Activated CD8-positive, alpha-beta T cell treated with anti-CD3 and anti-CD28 coated beads for 36 hours (primary cell): ENCODE measurements at places on chromosomes 12 and 14. TPM values are rescaled to one million over a fixed set of nuclear protein-coding genes. Genes with fewer than 3 reads are reported as not detected.

GRCh38 chr12:124949779-124950728, 35.6 kb upstream of the UBC start:
- no peak for DNase-seq

The SOX5 gene
- total RNA-seq, result not detected

The LRRK2 gene
- total RNA-seq, result not detected

The SMCO2 gene
- total RNA-seq, result not detected

The KCNK13 gene
- not detected for total RNA-seq

GRCh38 chr14:88572117-88572516, 9.3 kb downstream of the ZC3H14 start:
- DNase-seq, result no peak

DNA sequence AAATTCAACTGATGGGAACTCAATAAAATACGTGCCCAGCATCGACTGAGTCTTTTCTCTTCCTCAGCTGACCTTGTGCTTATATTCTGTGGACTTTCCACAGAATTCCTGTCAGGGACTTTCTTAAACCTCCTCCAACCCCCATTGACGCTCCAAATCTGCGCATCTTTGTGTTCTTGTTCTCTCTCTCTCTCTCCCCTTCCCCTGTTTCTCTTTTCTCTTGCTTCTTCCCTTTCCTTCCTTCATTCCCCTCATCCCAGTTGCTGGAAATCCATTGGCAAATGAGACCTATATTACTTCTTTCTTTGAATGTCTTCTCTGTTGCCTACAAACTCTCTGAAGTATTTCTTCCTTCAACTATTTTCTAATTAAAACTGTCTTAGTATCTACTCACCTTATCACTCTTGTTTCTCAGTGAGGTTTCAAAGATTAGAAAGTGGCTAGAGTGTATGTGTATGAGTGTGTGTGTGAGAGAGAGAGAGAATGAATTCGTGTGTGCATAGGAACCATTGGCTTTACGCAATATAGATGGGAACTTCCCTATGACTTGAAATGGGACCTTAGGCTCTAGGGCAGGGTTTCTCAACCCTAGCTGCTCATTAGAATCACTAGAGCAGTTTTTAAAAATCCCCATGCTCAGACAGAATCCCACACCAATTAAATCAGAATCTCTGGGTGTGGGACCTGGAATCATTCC, 41.8 kb upstream of the DHRS7 start:
- DNase-seq, result no peak

DNA sequence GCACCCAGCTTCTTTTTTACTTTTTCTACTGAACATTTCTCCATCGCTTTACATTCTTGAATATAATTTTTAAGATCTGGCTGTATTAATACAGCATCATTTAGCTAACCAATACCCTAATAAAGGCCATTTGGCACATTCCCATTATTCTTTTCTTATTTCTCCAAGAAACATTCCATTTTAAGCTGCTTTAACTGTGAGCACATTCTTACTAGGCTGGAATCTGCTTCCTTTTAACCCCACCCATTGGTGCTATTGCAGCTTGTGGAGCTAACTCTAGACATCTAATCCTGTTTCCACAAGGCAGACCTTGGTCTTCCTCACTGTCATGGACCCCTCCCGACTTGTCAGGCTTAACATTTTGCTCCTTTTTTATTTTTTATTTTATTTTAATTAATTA, 15.2 kb downstream of the CALM1 start:
- DNase-seq, result no peak

The HNF1A gene
- total RNA-seq, result not detected

GRCh38 chr12:53803194-53803593, 51.4 kb upstream of the CISTR start:
- DNase-seq, result no peak

DNA sequence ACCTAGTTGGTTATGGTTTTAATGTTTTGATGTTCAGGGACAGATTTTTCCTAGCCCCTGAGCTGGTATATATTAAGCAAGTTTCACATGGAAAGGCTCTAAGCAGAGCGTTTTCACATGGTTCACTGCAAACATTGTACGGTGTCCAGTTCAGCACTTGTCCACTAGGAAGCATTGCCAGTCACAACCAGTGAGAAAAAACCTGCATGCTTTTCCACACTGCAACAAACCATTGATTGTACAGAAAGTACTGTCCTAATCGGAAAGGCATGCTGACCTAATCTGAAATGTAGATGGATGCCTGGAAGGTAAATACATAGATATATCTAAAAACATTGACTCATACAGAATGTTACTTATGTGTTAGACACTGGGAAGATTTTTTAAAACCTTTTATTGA, 25.0 kb upstream of the NPAS3 start:
- no peak for DNase-seq

The ETFBKMT gene
- 1.1 TPM for total RNA-seq

GRCh38 chr14:75445963-75446362, 18.1 kb downstream of the JDP2 start:
- DNase-seq, result no peak

DNA sequence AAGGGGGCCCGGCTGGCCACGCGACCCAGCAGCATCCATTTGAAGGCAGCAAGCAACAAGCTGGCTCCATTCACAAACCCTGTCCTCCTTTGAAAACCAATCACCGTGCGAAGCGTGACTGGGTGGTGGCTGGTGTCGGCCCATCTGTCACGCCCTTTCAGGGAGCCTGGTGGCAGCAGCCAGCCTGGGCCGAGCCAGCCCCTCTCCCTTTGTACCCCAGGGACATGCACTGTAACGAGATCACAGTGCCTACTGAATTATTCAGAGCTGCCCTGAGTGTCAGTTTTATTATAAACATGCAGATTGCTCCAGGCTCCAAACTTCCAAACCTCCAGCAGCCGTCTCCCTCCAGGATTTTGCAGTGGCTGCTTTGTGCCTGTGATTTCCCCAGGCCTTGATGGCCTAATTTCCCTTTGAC, 22.3 kb upstream of the CTDSP2 start:
- no peak for DNase-seq

GRCh38 chr12:13094367-13094766, 9.1 kb downstream of the GSG1 start:
- DNase-seq, result no peak

The SLC2A14 gene
- 0.22 TPM for total RNA-seq

DNA sequence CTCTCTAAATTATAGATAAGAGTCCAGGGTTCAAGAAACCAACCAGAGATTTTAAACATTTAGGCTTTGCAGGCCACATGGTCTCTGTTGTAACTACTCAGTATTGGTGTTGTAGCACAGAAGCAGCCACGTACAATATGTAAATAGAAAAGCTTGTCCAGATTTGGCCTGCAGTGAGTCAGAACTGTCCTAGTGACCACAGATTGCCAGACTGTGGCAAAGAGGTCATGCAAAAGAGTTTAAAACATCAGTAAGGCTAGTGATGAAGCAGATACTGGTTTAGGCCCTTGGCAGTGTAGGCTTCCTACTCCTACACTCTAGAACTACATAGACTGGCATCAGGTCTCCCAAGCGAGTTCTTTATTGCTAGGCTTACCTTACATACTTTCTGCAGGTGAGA, 117.6 kb upstream of the GARIN6 start:
- DNase-seq, result no peak

- no peak for DNase-seq
Measured at GRCh38 chr12:127803545-127803944, 463.4 kb upstream of the TMEM132C start.

The GPR132 gene
- total RNA-seq, result 16.4 TPM

GRCh38 chr14:71852181-71852580, 80.0 kb upstream of the RGS6 start:
- no peak for DNase-seq

DNA sequence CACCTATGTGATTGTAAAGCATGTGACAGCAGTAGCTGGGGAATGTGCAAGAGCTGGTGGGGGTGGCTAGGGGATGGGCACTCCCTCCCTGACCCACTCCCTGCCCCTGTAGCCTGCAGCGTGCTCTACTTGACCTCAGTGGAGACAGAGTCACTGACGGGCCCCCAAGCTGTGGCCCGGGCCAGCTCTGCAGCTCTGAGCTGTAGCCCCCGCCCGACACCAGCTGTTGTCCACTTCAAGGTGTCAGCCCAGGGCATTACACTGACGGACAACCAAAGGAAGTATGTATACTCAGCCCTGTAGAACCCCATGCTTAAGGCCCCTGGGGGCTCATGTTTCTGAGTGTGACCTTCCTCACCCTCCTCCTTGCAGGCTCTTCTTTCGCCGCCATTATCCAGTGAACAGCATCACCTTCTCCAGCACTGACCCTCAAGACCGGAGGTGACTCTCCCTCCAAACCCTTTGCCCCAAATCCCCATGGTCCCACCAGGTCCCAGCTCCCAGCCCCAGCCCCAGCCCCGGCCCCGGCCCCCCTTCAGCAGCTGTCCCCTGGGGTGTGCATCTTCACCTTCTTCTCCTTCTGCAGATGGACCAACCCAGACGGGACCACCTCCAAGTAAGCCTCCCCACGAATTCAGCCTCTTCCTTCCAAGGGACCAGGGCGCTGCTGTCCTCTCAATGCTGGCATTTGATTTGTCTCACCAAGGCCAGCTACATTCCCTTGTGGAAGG, 13.3 kb downstream of the TNS2 start:
- no peak for DNase-seq

DNA sequence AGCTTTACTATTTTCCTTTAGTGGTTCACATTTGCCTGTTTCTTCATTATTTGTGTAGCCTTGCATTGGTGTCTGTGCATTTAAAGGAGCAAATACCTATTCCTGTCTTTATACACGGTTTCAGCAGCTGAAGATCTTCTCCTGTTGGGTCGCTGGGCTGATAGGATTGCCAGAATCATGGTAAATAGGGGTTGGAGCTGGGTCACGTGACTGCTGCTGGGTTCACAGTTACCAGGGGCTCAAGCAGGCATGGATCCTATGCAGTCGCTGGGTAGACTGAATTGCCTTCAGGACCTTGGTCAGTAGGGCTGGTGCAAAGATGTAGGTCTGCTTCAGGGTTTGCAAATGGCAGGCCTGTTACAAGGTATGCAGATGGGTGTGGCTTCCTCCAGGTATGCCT, 398.4 kb downstream of the RPS29 start:
- no peak for DNase-seq

The TMEM179 gene
- not detected for total RNA-seq

DNA sequence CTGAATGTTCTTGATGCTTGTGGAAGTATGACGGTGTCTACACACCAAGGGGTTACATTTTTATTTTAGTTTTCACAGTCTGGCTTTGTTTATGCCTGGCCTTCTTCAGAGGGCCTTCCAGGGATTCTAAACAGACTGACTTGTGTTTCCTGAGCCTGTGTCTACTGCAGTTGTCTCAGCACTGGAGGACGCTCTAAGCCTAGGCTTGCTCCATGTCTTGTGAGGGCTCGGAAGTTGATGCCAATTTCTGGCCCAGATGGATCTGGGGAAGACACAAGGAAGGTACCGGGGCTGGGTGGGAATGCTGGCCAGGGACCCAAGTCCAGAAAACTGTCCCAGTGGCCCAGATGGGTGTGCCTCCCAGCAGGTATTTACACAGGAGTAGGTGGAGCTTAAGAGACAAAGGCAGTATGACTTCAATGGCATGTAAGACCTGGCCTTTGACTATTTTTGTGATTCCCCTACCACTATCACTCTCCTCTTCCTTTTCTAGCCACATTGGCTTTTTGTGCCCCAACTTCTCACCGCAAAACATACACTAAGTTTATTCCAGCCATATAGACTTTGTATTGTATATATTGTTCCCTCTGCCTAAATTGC, 56.9 kb downstream of the GPR137C start:
- no peak for DNase-seq

The UBE2N gene
- 186 TPM for total RNA-seq

DNA sequence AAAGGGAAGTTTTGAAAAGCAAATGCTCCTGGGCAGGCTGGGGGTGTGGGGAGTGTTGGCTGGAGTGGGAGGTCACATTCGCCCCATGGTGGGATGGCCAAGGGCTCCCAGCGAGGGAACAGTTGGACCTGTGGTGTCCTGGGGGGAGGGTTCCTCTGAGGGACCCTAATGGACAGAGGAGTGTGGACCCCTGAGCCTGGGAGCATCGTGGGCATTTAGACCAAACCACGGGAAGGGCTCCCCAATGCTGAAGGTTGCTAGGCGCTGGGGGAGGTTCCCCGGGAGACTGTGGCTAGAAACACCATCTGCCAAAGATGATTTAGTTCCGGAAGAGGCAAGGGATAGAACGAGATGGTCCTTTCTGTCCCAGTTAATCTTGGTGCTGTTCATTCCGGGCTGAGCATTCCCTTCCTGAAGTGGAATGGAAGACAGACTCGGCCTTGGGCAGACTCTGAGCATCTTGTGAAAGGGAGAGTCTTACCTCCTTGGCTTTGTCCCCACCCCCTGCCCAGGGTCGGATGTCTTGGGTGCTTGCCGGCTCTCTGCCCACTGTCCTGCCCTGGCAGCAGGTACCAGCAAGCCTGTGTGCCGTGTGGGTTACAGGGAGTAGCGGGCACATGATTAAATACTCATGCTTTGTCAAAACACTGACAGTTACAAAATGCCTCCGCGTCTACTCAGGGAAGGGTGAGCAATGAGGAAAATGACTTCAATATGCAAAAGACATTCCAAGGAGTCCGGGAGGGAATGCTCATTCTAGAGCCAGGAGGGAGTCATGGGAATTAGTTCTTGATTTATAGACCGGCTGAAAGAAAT, 215.9 kb downstream of the CACNA1C start:
- DNase-seq, result no peak

The PIP4P1 gene
- 27.3 TPM for total RNA-seq

The OR4K5 gene
- not detected for total RNA-seq

DNA sequence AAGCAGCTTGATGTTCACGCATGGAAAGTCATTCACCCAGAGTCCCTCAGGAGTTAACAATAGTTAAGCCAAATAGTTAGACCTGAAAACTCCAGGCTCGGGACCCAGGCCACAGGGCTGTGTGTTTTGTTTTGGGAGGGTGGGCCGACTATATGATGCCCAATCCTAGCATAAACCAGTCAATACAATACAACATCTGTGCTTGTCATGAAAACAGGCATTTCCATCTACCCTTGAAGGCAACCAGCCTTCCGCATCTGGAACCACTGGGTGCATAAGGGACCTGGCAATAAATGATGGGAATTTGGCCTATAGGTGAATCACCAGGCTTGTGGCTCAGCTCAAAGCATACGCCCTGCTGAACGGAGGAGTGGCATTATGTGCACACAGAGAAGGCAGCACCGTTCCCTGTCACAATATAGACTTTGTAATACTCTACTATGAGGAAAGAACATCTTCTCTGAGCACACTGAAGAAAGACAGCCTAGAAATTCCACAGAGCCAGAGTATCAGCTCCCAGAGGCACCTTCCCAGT, 91.0 kb upstream of the FOXN3 start:
- no peak for DNase-seq

DNA sequence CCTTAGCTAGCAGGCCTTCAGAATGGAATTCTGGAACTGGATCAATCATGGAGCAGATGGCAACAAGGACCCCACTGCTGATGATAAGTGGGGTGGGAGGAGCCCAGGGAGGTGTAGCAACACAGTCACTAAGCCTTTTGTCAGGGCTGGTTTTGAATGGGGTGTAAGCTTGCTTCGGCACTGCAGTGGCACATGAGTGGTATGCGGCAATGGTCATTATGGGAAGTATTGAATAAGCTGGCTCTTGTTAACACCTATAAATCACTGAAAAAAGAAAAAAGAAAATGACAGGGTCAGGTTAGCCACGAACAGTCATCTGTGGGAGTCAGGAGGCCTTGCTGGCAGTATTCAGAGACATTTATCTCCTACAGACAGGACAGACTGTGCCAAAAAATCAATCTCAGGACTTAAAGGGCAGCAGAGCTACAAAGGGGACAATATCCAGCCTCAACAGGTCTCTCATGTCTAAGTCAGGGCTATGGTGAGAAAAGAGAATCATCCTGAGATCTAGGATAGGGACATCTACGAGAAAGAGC, 19.1 kb downstream of the CDKL1 start:
- no peak for DNase-seq
